ENCODE measurements at places on chromosomes 16 and 17. TPM values are rescaled to one million over a fixed set of nuclear protein-coding genes. Genes with fewer than 3 reads are reported as not detected.

Gene NEUROD2
- not detected for total RNA-seq

Gene CACNA1H
- 1.6 TPM for total RNA-seq

Gene SPNS2
- 20.4 TPM for total RNA-seq

Gene TOM1L1
- 12.7 TPM for total RNA-seq

Gene FHOD1
- total RNA-seq, result 23.0 TPM

Gene TRIM47
- total RNA-seq, result 22.8 TPM

Gene TBC1D3I
- total RNA-seq, result not detected

Gene MMP2
- total RNA-seq, result 69.2 TPM

Gene NLRC3
- total RNA-seq, result 0.67 TPM

Gene MYH8
- total RNA-seq, result not detected

Gene CD79B
- 13.0 TPM for total RNA-seq

Gene ITPRIPL2
- total RNA-seq, result 12.6 TPM

Gene SLC5A2
- total RNA-seq, result not detected

Gene FKBP10
- 9.4 TPM for total RNA-seq

Gene UBE2O
- total RNA-seq, result 36.1 TPM

Gene KRTAP2-2
- total RNA-seq, result not detected

Gene ABCC11
- not detected for total RNA-seq

Gene TP53TG3C
- total RNA-seq, result not detected

Gene CCP110
- 11.9 TPM for total RNA-seq

Gene EXOC3L1
- total RNA-seq, result 2.0 TPM

Gene ZNF821
- total RNA-seq, result 3.5 TPM

Gene NACA2
- not detected for total RNA-seq

Gene CACNG5
- not detected for total RNA-seq

Gene TACO1
- 23.0 TPM for total RNA-seq

Data from heart left ventricle (tissue), 16 donors.